Adipose tissue (tissue), 3 donors: ENCODE measurements at places on chromosomes 12 and 14. TPM values are rescaled to one million over a fixed set of nuclear protein-coding genes. Genes with fewer than 3 reads are reported as not detected.

NTS gene
- 1.0 TPM for polyA plus RNA-seq

TMEM233 gene
- 0.14 TPM for polyA plus RNA-seq

RPS26 gene
- 1,111 TPM for polyA plus RNA-seq

IPO8 gene
- polyA plus RNA-seq = 19.9 TPM

PTGR2 gene
- 7.5 TPM for polyA plus RNA-seq

ASB2 gene
- polyA plus RNA-seq = 0.65 TPM

CISTR gene
- polyA plus RNA-seq = not detected

AMIGO2 gene
- polyA plus RNA-seq = 14.0 TPM
